ENCODE measurements at places on chromosomes 7 and 10.

GRCh38 chr10:89269433-89270152 lies 18.0 kb upstream of the LIPA start:
- no peak for DNase-seq

DNA sequence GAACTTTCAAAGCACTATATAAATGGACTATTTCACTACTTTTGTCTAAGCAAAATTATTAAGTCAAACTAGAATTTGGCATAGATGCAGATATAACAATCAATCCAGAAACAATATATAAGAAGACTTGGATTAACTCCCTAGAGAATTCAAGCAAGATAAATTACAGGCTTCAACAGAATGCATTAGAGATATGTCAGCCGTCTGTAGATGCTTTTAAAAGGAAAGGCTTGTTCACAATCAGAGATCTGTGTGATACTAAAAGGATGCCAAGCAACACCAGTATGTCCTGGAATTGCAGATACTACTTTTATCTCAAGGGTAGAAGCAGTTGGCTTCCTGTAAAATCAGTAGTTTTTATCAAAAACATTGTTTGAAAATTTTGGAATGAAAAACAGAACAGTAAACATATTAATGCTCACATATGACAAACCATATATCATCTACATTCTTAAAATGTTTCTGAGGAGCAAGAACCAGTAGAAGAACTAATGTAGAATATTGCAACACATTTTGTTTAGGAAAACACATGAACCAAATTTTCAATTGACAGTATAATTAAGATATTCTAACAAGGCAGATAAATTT lies 947.9 kb upstream of the LRRN3 start:
- no peak for DNase-seq

DNA sequence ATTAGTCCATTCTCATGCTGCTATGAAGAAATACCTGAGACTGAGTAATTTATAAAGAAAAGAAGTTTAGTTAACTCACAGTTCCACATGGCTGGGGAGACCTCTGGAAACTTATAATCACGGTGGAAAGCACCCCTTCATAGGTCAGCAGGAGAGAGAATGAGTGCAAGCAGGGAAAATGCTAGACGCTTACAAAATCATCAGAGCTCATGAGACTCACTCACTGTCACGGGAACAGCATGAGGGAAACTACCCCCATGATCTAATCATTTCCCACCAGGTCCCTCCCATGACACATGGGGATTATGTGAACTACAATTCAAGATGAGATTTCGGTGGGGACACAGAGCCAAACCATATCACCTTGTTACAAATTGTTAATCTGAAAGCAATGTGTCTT lies 15.8 kb downstream of the TAS2R39 start:
- DNase-seq = no peak

DNA sequence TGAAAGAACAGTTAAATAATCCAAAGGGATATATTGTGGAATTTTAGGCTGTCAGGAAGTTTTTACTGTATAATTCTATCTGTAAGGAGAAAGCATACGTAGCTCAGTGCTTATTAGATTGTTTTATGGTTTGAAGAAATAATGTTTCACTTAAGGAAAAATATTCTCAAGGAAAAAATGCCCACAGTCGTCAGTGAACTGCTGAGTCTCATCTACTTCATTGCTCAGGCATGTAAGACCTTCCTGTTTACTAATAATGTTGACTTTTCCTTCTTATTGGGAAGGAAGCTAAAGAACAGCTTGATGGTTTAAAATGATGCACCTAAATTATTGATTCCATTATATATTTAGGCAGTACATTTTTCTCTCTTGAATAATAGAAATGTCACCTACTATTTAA lies 304.2 kb downstream of the SDK1 start:
- no peak for DNase-seq

GRCh38 chr10:85266808-85267207 lies 938.4 kb downstream of the CCSER2 start:
- DNase-seq = no peak

DNA sequence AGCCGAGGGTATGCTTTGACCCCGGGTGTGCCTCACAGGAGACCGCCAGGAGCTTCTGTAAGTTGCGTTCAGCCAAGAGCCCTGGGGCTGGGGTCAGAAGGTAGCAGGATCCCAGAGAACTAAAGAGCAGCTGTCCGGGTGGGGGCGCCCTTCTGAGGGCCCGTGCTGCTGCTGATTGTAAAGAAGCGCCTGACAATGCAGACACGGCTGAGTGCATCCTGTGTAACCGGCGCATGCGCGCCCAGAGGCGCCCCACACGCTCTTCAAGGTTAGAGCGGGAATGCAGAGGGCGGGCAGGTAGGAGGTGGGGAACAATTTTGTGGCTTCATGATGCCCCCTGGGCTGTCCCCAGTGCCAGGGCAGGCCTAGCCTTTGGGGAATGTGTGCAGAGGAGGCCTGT lies 210.2 kb upstream of the CTBP2 start:
- no peak for DNase-seq

- DNase-seq = no peak
Observed at GRCh38 chr10:117137911-117138642, at the start of gene VAX1. Gene VAX1 (minus strand): TSS chr10:117138270. CDS start chr10:117138056, 214 bp downstream.

DNA sequence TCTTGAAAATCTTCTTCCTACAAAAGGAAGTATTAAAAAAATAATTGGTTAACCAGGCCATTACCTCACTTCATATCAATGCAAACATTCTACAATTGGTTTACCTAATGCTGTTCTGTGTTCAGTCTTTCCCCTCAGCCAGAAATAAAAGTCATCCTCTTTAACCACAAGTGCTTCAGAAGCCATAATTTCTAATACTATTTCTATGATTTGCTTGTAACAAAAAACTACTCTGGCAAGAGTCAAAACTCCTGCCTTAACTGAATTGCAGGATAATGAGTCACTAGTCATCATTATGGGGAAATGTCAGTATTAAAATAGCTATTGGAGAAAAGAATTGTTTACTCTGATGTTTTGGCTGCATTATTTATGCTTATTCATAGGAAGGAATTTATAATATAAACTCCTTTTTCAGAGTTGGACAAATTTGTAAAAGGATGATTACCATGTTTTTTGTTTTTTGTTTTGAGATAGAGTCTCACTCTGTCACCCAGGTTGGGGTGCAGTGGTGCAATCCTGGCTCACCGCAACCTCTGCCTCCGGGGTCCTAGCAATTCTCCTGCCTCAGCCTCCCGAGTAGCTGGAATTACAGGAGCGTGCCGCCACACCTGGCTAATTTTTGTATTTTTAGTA lies 55.5 kb upstream of the ODAD2 start:
- no peak for DNase-seq
